Activated CD4-positive, alpha-beta T cell treated with anti-CD3 and anti-CD28 coated beads, Interleukin-2, amount 50 U/mL, for 16 hours (primary cell): ENCODE measurements at places on chromosomes 4 and X.

GRCh38 chrX:45502396-45502795 lies 301.7 kb upstream of the DIPK2B start:
- no peak for DNase-seq

DNA sequence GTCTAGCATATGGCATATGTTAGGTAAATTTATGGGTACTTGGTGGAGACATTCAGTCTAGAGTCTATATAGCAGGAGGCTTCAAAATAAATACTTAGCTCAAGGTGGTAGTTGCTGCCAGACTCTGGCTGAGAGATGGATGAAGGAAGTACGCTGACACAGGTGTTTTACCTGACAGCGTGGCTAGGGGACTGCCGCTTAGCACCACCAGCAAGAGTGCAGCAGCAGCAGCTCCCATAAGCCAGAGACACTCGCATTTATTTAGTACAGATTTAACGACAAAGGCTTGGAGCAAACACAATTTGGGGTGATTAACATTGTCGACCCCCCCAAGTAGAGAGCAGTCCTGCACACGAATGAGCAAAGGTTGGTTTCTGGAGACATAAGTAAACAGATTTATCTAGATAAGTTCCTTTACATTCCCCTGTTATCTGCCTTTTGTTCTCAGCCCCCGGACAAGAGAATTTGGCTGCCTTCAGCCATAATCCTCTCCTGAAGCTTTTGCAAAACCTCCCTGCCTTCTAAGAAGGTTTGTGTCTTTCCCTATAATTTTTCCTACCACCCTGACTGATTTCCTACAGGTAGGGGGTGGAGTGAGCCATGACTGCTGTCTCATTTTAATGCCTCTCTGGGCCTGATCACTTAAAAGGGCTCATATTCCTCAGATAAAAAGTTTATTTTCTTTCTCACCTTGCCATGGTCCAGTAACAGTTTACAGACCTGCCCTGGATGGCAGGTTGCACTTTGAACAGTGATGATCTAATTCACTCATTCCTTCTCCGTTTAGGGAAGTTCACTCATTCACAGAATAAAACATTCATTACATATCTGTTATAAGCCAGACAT lies 64.6 kb downstream of the RHOH start:
- DNase-seq, result no peak

GRCh38 chr4:14583331-14583730 lies 418.9 kb upstream of the CPEB2 start:
- DNase-seq, result no peak

DNA sequence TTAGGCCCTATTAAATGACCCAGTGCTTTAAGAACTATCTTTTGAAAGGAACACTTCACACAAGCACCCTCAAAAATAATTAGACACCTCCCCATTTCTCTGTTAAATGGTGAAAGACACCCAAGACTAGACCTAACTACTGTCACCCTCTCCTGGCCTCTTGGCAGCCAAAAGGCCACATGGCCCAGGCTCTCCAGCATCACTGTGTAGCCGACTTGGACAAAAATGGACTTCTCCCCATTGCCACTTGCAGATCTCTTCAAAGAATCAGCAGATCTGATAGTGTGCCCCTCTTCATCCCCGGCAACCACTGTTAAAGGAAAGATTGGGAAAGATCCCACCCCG lies 2.0 kb downstream of the MID1IP1 start:
- no peak for DNase-seq

GRCh38 chrX:95332530-95332929 lies 1352.1 kb upstream of the DIAPH2 start:
- no peak for DNase-seq

GRCh38 chr4:125827696-125828052 lies 512.9 kb downstream of the FAT4 start:
- no peak for DNase-seq

DNA sequence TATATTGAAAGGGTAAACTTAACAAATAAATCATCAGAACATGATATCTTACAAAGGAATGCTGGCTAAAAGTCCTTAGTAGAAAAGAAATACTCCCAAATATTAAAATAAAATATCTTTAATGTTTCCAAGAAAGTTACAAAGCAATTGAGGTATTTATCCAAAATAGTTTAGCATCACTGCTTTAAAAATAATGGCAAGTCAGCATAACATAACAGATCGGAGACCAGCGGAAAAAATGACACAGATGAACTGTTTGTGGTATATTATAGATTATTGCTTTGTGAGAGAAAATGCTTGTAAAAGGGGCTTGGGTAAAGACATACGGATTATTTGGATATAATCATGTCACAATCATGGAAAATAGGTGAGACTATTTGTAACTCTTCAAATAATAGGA lies 168.5 kb upstream of the TEX13C start:
- DNase-seq, result no peak

DNA sequence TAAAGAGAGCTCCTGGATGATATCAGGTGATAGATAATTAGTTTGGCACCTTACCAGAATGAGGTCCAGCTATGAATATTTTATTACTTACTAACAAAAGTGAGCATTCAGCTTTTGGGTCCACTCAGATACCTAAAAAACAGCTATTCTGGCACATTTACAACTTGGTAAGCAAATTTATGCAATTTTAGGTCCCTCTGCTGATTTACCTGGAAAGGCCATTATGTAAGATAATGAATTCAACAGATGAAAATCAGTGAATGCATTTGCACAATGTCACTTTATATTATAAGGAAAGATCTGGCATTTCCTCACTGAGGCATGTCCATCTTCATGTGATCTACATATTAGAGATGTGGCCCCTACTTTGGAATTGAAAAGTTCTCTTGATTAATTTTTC lies 517.0 kb downstream of the SPRY1 start:
- no peak for DNase-seq
